NCI-H2029 (cell line): ENCODE measurements at places on chromosomes 7 and 10.

DNA sequence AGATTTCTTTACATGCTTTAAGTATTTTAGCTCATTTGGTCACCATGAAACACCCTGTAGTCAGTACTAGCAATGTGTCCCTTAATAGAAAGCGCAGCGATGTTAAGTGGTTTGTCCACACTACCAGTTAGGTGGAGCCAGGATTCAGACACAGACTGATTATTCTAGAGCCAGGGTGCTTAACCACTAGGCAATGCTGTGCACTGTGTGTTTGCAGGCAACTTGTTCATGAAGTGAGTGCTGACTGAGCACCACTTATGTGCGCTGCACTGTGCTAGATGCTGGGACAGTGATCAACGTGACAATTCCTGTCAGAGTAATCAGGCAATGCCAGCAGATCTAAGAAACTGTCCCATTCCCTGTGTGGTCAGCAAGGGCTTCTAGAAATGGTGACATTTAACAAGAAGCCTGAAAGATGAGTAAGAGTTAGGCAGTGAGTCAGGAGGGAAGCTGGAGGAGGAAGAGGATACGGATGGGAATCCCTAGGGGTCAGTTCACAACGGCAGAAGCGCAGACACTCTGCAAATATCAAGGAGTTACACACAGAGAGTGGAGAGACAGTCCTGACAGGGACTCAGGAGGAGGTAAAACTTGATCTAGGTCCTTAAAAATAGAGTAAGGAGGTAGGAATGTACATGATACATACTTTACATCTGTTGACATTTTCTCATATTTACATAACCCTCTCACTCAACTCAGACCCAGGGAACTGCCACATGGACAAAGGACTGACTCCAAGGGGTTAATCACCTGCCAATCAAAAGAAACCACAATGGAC is 69.7 kb upstream of the EGR2 start:
- no peak for DNase-seq

DNA sequence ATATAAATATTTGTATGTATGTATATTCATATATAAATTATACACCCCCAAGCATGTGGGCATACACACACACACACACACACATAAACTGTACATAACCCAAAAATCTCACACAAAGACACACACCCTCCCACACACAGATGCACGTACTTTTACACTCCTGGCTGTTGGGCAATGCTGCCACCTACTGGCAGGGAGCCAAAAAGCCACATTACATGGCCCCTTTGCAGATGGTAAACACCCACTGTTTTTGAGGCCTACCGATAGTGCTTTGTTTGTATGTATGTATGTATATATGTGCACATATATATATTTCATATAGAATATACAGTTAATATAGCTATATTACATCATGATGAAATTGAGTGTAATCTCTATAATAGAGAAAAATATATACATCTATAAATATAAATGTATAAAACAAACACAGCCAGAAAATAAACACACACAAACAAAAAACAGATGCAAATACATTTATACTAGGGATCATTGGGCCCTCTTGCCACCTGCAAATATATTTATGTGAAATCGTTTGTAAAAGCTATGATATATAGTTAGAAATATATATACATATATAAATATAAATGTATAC is 120.1 kb upstream of the ACBD5 start:
- no peak for DNase-seq

DNA sequence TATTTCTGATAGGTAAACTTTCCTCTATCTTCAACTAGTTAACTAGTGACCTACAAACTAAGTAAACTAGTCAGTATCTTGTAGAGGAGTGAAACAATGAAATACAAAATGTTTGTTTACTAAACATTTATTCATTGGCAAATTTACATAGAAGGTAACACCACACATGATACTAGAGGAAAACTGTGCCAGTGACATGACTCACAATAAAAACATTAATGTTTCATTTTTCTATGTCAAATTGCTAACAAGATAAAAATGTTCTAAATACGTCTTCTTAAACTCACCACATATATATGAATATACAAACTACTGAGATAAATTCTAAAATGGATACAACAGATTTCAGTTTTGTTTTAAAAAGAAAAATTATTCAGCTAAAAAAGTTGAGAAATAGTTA is 471.3 kb downstream of the PARD3 start:
- DNase-seq, result no peak

DNA sequence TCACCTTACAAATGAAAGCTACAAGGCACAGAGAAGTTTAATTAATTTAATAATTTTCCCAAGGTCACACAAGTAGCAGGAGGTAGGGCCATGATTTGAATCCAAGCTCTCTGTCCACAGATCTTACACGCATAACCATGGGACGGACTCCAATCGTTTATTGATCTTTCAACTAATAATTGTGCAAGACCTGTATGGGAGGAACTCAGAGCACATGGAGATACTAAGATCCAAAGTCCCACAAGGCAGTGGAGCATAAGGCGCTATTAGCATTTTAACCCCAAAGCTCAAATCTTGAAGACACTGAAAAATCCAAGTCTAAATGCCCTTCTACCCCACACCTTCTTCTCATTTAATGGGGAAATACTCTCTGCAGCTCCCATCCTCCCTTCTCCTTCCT is 143.5 kb downstream of the FGFR2 start:
- no peak for DNase-seq

GRCh38 chr10:69914398-69915214 is 112.9 kb downstream of the COL13A1 start:
- no peak for DNase-seq

GRCh38 chr7:27210441-27211083 is 10.7 kb upstream of the HOXA13 start:
- no peak for DNase-seq

- DNase-seq, result no peak
Measured at GRCh38 chr7:39217783-39218182, 240.1 kb downstream of the POU6F2 start.

DNA sequence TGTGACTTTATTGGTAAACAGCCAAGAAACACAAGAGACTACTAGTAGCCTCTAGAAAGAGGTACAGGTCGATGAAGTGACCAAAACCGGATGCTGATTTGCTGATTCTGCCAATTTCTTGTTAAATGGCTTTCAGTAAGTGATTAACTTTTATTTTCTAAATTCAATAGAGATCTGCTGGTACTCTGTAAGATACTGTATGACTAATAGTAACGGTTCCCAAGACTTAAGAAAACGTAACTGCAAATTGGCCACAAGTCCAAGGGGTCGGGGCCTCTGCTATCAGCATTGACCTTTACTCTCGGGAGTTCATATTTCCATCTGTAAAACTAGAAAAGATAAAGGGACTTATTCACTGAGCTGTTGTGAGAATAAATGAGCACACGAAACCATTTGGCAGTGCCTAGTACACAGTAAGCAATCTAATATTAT is 1.4 kb downstream of the FAM3C start:
- DNase-seq, result no peak

GRCh38 chr10:121516093-121516865 is 82.0 kb downstream of the FGFR2 start:
- no peak for DNase-seq

DNA sequence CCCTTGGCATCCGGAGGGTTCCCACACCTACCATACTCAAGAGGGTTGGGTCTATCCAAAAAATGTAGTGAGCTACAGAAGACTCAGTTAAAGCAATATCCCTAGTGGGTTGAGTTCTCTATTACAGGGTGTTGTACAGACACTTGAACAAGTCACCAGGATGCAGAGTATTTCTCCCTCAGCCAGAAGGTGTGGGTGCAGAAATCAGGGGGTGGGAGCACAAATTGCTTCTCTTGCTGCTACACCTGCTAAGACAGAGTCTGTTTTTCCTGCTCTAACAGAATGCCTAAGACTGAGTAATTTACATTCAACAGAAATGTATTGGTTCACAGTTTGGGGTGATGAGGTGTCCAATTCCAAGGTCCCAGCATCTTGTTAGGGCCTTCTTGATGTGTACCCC is 433.4 kb downstream of the TCERG1L start:
- DNase-seq, result no peak

- peak; percentile 62 for DNase-seq
Measured at GRCh38 chr10:88880282-88881076, 434 bp downstream of the STAMBPL1 start.

GRCh38 chr7:107122486-107122911 is 46.3 kb upstream of the HBP1 start:
- DNase-seq, result no peak

GRCh38 chr10:71486484-71487114 is 89.9 kb downstream of the CDH23 start:
- DNase-seq, result no peak

- DNase-seq, result no peak
Measured at GRCh38 chr7:77200542-77200941, 923 bp upstream of the FGL2 start.

- DNase-seq, result no peak
Measured at GRCh38 chr10:133267829-133268228, 8.8 kb downstream of the ADAM8 start.

DNA sequence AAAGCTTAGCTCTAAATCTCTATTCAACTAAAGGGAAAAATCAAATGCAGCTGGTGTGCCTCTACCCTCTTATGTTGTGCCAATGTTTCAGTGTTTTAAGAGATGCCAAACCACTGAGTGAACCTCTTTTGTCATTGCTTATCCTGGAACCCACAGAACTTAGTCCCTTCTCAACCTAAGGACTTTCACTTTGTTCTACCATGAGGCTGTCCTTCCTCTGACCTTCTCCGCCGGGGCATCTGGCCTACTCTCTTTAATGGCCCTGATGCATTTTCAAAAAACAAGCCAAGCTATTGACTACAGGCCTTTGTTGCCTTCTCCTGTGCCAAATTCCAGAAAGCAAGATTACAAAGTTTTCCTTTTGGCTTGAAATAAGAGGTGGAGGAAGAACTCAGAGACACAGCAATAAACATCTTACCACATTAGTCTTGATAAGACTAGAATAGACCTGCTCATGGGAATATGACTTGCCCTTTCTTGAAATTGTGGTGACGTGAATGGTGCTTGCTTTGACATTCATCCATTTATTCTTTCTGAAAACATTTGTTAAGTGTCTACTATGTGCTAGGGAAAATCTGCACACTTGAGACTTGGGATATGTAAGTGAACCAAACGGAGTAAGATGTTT is 253.2 kb upstream of the SMIM30 start:
- no peak for DNase-seq

GRCh38 chr7:147412782-147413556 is 1177.6 kb upstream of the C7orf33 start:
- peak; percentile 4 for DNase-seq

- no peak for DNase-seq
Measured at GRCh38 chr7:23106823-23107663, 1.5 kb downstream of the KLHL7 start.

DNA sequence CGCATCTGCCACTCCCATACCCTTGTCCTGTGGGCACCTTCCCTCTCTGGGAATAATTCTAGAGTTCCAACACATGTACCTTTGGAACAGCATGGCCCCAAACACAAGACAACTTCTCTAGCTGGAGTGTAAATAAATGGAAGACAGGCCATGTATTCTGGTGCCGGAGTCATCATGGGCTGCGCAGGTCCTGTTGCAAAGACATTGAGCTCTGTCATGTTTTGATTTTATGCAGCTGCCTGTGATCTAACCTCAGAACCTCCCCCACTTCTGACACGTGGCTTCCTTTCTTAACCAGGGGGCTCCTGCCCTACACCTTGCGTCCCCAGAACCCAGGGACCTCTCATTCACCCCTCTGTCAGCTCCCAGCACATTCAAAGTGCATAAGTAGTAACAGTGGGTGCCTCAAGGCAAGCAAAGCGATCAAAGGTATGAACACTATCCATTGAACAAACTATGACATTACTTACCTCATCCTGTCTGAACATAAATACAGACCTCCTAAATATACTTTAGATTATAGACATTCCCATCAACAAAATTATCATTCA is 219.9 kb downstream of the FGFR2 start:
- DNase-seq, result no peak

- no peak for DNase-seq
Measured at GRCh38 chr7:159169391-159169790, 24.7 kb upstream of the VIPR2 start.

GRCh38 chr7:6158424-6159096 is 113.9 kb downstream of the CYTH3 start:
- no peak for DNase-seq

- DNase-seq, result no peak
Measured at GRCh38 chr10:123391275-123392028, 237.2 kb downstream of the BUB3 start.

DNA sequence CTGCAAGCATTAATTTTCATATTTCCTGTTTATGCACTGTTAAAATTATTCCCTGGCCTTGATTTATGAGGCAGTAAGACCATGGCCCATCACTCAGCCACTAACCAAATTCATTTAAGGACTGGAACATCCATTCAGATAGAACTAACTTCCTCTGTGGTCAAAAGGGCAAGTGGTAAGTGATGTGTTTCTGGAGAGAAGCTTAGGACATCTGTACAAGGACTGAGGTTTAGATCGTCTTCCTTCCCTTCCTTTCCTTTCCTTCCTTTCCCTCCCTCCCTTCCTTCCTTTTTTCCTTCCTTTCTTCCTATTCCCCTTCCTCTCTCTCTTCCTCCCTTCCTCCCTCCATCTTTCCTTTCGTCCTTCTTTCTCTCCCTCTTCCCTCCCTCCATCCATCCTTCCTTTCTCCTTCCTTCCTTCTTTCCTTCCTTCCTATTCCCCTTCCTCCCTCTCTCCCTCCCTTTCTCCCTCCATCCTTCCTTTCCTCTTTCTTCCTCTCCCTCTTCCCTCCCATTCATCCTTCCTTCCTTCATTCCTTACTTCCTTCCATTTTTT is 1019.4 kb downstream of the TYW1 start:
- DNase-seq, result no peak

- peak; percentile 28 for DNase-seq
Measured at GRCh38 chr10:18659819-18660535, 746 bp downstream of the ARL5B start.

GRCh38 chr10:16891375-16892313 is 74.4 kb upstream of the RSU1 start:
- no peak for DNase-seq

- no peak for DNase-seq
Measured at GRCh38 chr7:115058726-115059125, 136.8 kb downstream of the MDFIC start.

DNA sequence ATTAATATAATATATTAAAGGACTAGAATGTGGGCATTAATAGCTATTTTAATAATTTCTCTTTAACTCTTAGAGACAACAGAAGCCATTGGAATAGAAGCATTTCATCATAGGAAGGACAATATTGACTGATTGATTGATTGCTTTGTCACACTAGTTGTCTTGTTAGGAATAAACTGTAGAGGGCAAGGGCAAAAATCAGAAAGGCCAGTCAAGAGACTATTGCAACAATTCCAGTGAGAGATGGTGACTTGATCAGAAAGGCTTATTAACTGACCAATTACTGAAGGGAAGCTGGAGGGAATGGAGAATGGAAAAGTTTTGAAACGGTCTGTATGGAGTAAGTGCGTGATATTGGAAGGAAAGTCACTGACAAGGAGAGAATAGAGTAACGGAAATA is 87.3 kb downstream of the RUNDC3B start:
- DNase-seq, result no peak

- DNase-seq, result no peak
Measured at GRCh38 chr10:35456153-35456720, 119.9 kb downstream of the CCNY start.

- no peak for DNase-seq
Measured at GRCh38 chr7:133003052-133003910, 78.6 kb downstream of the CHCHD3 start.
